Activated CD8-positive, alpha-beta memory T cell treated with anti-CD3 and anti-CD28 coated beads for 4 hours (primary cell): ENCODE measurements at places on chromosomes 13 and 19.

DNA sequence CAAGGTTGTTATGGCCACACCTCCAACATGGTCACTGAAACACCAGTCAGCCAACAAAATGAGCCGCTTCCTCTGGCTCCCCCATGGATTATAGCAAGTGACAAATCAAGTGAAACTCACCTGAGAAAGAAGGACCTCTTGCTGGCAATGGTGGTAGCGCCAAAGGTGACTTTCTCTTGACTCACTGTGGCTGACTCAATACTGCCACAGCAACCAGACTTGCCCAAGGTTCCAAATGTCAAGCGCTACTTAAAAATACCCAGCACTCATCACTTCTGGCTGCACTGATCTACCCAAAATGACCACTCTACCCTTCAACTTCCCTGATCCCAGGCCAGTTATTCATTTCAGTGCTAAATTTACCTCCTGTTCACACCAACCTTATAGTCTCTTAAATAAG, 495.5 kb downstream of the FOXO1 start:
- no peak for DNase-seq

GRCh38 chr13:101325423-101325822, 90.9 kb downstream of the NALCN start:
- no peak for DNase-seq

- no peak for DNase-seq
Observed at GRCh38 chr19:51196181-51196580, 28.7 kb upstream of the CD33 start.

DNA sequence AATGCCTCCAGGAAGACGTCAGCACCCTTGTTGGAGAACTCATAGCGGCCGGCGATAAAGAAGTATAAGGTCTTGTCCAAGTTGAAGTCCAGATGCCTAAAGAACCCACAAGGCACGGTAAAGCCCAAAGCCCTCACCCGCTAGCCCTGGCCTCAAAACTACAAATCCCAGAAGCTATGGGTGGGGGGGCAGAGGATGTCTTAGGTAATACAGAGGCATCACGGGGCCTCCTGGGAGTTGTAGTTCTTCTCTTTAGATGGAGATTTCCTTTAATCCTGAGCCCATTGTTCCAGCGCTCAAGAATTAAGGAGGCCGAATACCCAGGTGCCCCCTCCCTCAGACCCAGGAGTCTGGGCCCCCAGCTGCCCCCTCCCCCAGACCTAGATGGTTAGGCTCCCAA, 10.8 kb downstream of the GYS1 start:
- DNase-seq: no peak

DNA sequence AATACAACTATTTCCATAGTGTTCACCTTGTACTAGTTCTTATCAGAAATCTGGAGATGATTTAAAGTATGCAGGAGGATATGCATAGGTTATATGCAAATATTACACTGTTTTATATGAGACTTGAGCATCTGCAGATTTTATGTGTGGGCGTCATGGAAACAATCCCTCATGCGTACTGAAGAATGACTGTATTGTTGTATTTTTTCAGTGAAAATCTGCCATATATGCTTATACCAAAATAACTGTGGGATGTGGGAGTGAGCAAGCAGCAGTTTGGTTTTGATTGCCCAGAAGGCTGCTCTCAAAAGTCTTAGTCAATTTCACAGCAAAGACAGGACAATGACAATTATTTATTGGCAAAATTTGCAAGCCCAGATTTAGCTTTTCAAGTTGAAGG, 238.8 kb upstream of the PCDH20 start:
- no peak for DNase-seq

- DNase-seq: no peak
Observed at GRCh38 chr19:16377521-16377920, 52.9 kb downstream of the KLF2 start.

GRCh38 chr13:23770973-23771372, 118.2 kb downstream of the MIPEP start:
- DNase-seq: no peak

- DNase-seq: no peak
Observed at GRCh38 chr13:26497968-26498511, 59.4 kb upstream of the WASF3 start.

DNA sequence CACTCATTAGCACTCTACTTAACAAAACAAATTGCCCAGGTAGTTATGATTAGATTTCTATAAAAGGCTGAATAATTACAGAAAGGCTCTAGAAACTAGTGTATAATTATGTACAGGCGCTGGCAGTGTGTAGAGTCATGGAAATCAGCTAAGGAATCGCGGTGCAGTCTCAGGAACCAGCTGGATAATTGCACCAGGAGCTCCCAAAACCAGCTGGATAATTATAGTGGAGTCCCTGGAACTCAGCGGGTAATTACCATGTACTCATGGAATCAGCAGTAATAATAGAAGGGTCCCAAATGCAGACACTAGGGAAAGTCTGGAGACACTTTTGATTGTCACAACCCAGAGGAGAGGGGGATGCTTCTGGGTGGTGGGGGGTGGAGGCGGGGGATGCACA, 23.2 kb upstream of the TTYH1 start:
- DNase-seq: no peak

GRCh38 chr13:41315443-41316047, 4.5 kb downstream of the NAA16 start:
- DNase-seq: no peak

GRCh38 chr19:31355665-31356289, 6.5 kb upstream of the TSHZ3 start:
- no peak for DNase-seq

DNA sequence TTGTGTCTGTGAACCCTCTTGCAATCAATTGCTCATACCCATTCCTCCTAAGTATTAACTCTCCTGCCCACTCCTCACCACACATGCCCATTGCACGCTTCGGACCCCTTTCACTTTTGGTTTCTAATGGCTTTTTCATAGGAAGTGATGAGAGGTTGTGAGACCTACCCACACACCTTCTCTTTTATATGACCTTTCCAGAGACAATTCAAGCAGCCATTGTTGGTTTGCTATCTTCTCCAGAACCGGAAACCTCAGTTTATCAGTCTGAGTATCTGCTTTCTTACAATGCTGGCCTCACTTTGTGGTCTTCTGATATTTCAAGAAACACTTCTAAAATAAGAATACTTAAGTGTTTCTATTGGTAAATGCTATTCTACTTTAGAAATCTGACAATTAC, 1550.8 kb upstream of the SLC10A2 start:
- DNase-seq: no peak

- DNase-seq: no peak
Observed at GRCh38 chr13:77891486-77891885, 27.1 kb downstream of the EDNRB start.

DNA sequence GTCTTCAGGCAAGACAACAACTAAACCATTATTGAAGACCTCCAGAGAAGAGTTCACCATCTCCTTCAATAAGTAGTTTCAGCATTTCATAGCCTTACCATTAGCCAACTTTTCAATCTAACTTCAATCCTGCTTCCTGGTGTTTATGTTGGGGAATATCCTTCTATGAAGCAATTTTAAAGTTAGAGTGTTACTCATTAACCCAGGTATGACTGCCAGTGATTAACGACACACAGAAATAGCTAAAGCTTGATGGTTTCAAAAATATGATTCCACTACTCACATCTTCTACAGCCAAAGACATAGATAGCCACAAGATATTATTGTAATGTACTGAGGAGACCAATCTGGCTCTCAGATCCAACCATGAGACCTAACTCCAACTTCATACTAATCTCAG, 403.2 kb downstream of the EFNB2 start:
- no peak for DNase-seq

GRCh38 chr19:4066176-4066606, 508 bp downstream of the ZBTB7A start:
- no peak for DNase-seq

- no peak for DNase-seq
Observed at GRCh38 chr19:39200803-39201115, 3.3 kb downstream of the SYCN start.

GRCh38 chr19:44954278-44954648, 917 bp upstream of the CLPTM1 start:
- no peak for DNase-seq

GRCh38 chr13:80717776-80718175, 376.9 kb upstream of the SPRY2 start:
- no peak for DNase-seq

DNA sequence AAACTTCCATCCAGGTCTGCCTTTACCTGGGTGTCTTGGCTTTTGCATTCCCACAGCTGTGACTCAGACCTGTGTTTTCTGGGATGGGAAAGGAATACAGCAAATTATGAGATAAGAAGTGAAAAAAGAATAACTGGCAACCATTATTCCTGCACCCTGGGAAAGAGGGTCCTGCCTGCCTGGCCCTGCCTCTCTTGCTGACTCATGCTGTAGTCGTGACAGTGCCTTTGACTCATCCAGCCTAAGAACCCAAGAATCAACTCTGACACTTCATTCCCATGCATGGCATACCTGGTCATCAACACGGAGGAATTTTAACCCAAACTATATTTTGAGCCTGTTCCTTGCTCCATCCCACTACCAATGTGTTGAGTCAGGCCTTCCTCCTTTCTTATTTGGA, 185.4 kb upstream of the SERP2 start:
- no peak for DNase-seq

- DNase-seq: no peak
Observed at GRCh38 chr13:31803311-31803710, 64.0 kb downstream of the RXFP2 start.

- no peak for DNase-seq
Observed at GRCh38 chr13:40028446-40028845, 373.0 kb downstream of the COG6 start.

DNA sequence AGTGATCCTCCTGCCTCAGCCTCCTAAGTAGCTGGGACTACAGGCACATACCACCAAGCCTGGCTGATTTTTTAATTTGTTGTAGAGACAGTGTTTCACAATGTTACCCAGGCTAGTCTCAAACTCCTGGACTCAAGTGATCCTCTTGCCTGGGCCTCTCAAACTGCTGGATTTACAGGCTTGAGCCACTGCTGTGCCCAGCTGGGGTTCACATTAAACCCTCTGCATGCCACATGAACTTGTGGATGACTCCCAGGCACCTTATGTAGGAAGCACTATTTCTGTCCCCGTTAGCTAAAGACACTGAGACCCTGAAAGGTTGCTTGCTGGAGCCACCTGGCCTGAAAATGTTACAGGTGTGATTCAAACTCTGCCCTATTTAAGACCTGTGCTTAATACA, 10.5 kb downstream of the MYH14 start:
- no peak for DNase-seq

- DNase-seq: no peak
Observed at GRCh38 chr13:107864543-107865317, 350.6 kb downstream of the LIG4 start.

DNA sequence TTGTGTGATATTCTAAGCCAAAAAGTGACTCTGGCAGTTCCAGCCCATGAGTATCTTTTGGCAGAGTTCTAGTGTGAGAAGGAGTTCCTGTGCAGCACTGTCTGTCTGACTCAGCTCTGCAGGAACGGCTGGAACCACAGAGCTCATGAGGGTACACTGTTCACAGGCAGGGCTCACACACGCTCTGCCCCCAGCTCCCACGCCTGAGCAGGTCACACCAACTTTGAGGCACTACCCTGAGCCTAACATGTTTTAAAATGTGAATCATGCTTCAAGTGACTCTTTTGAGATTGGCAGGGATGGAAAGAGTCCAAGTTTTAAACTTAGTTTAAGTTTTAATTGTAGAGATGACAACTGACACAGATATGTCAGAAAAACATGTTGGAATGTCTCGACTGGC, 1203.3 kb downstream of the UQCRFS1 start:
- DNase-seq: no peak

GRCh38 chr13:28408235-28408848, 86.6 kb downstream of the FLT1 start:
- no peak for DNase-seq

GRCh38 chr19:30923096-30923495, 426.1 kb downstream of the TSHZ3 start:
- DNase-seq: no peak

DNA sequence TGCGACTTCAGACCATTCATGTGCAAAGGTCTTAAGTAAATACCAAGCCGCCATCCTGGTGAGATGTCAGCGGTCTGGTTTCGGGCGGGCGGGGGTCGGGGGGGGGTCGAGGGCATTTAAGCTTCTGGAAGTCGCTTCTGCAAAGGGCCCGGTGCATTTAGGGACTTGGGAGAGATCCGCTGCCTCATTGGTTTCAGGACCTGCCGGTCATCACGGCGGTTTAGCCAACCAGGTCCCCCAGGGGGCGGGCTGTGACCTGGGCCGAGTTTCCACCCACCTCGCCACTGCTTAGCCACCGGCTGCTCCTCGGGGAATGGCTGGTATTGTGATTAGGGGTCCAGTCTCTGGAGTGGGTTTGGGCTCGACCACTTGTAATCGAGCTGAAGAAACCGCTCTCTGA, 7.8 kb downstream of the ANKLE1 start:
- no peak for DNase-seq

- no peak for DNase-seq
Observed at GRCh38 chr19:9877780-9878510, 42.8 kb downstream of the PIN1 start.

DNA sequence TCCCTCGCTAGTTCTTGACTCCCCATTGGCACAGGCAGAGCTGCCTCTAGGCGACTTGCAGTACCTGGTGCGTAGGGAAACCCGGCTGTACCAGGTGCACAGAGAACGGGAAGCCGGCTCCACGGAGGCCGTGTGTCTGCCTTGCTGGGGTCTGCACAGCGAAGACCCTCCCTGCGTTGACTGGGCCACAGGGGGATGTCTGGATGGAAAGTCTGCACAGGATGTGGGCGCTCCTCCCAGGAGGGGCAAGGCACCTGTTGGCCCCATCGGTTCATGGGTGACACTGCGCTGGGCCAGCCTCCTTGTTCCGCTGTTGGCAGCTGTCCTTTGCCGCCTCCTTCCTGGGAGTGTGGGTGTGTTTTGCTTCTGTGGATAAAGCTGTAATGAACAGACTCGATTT, 138.3 kb downstream of the TEX29 start:
- DNase-seq: no peak

- DNase-seq: no peak
Observed at GRCh38 chr19:18807861-18808331, 16.8 kb upstream of the COMP start.

DNA sequence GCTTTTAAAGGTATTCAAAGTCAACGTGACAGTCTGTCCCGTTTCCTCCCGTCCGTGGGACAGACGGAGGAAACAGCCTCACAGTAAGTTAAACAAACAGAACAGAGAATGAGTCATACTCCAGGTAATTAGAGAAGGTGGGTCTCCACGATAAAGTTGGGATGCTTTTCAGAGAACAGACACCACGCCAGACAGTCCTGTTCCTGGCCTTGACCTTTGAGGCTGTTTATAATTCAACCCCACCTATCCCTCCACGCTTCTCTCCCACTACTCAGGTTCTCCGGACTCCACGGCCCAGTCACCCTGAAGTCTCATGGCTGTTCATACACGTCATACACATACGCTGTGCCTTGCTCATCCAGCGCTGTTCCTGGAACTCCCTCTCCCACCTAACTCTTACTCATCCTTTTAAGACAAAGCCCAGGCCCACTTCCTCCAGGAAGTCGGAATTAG, 42.5 kb downstream of the ARHGEF18 start:
- DNase-seq: no peak

- no peak for DNase-seq
Observed at GRCh38 chr13:80134346-80134745, 206.6 kb downstream of the SPRY2 start.
